HFFc6 (cell line): ENCODE measurements at places on chromosomes 11 and 22.

DNA sequence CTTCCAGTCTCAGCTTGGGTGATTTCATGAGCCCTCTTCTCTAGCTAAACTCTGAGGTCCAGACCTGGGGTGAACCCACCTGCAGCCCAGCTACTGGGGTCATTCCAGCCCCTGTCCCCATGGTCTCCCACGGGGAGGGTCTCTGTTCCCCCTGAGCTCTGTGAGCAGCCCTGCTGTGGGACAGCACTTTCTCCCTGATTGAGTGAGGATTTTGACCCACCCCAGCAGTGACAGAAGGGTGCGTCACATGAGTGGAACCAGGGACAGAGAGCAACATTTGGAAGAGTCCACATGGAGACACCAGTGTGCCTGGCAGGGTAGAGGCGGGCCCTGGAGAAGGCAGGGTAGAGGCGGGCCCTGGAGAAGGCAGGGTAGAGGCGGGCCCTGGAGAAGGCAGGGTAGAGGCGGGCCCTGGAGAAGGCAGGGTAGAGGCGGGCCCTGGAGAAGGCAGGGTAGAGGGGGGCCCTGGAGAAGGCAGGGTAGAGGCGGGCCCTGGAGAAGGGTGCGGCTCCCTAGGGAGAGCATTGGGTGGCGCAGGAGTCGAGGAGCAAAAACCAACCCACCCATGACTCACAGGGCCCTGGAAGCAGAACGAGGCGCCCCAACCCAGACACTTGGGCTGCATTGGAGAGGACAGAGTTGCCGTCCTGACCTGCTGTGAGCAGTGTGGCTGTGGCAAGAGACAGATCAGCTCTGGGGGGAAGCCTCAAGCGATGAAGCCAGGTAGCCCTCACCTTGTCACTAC lies 227.7 kb upstream of the B3GAT1 start:
- DNase-seq = no peak

DNA sequence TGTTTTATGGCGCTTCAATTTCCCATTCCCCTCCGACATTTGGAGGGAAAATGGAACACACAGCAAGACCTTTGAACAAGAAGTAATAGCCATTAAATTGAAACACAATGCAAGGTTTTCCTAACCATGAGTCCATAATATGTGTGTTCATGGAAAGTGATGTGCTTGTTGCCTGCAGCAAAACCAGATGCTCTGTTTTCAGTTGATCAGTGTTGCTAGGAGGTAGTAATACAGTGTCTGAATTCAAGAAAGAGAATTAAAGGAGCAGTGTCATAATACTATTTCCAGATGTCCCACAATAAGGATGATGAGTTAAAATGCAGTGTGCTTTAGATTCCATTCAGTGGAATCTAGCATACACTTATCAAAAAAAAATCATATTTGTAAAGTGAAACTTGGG lies 637.4 kb upstream of the API5 start:
- DNase-seq = no peak

- DNase-seq = no peak
Observed at GRCh38 chr11:85133636-85134035, 493.5 kb downstream of the DLG2 start.

DNA sequence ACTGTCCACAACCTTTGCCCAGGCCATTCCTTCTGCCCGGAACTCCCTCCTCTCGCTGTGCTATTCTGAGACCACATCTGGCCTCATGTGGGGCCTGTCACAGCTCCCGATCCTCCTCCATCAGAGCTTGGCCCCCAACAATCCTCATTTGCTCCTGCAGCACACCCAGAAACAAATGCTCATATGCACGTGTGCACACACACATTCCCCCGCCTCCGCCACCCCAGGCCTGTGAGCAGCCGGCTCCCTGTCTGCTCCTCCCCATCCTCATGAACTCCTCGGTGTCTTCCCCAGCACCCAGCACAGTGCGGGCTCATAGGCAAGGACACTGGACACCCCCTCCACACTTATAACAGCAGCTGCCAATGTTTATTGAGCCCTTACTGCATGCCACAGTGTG lies 29.7 kb upstream of the PICK1 start:
- no peak for DNase-seq

GRCh38 chr22:41664490-41664889 lies 24.2 kb downstream of the SNU13 start:
- no peak for DNase-seq

- DNase-seq = peak; percentile 39
Observed at GRCh38 chr22:49825944-49826602, 1.6 kb downstream of the BRD1 start.

- DNase-seq = no peak
Observed at GRCh38 chr22:43427296-43428004, 15.6 kb downstream of the MPPED1 start.

GRCh38 chr22:27057717-27058116 lies 400.3 kb downstream of the MIAT start:
- no peak for DNase-seq

DNA sequence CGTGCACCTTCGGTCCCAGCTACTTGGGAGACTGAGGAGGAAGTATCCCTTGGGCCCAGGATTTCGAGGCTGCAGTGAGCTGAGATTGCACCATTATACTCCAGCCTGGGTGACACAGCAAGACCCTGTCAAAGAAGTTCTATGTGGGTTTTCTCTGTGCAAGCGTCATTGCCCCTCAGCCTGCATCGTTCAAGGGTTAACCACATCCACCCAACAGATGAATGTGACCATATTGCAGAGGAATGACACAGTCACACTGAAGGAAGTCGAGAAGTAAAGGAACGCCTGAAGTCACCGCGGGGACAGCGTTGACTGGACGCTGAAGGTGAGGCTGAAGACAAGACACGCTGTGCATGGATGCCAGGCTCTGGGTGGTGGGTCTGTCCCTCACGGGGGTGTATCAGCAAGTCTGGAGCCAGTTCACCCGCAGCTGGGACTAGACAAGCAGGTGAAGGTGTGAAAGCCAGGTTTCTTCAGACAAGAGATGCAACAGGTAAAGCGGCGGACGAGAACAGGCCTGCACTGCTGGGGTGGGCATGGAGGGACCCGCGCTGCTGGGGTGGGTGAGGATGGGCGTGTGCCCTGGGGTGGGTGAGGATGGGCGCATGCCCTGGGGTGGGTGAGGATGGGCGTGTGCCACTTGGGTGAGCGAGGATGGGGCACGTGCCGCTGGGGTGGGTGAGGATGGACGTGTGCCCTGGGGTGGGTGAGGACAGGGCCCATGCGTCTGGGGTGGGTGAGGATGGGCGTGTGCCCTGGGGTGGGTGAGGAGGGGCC lies 36.5 kb upstream of the TOLLIP start:
- no peak for DNase-seq

DNA sequence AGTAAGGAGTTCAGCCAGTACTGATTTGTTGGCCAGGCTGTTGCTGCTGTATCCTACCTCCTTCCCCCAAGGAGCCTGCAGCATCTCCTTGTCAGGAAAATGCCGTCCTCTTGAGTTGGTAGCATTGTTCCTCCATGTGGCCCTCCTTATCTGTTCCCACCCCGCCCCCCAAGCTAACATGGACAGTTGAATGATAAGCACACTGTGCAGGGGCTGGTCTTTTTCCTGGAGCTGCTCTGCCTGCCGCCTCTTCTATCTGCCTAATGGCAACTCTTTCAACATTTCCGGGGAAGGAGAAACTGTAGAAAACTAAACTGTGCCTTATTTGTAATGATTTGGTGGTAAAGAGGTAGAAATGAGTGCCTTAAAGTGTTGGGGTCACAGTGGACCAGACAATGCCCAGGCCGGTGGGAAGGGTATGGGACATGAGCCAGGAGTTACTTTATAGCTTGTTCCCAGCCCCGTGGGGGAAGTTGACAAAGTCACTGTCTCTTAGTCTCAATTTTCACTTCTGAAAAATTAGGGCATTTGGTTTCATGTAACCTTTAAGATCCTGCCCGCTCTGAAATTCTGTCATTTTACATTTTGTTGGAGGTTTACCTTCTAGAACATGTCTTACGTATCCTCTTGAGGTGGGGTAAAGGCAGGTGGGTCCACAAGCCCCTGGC lies 4.5 kb downstream of the FAM118A start:
- no peak for DNase-seq

DNA sequence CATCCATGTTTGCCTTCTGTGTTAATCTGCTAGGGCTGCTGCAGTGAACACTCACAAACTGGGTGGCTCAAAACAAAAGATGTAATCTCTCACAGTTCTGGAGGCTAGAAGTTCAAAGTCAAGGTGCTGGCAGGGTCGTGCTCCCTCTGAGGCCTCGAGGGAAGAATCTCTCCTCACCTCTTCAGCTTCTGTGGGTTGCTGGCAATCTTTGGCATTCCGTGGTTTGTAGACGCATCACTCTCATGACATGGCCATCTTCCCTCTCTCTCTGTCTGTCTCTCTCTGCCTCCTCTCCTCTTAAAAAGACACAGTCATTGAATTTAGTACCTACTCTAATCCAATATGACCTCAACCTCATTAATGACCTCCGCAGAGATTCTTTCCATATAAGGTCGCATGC lies 78.8 kb downstream of the TSPAN18 start:
- peak; percentile 4 for DNase-seq

DNA sequence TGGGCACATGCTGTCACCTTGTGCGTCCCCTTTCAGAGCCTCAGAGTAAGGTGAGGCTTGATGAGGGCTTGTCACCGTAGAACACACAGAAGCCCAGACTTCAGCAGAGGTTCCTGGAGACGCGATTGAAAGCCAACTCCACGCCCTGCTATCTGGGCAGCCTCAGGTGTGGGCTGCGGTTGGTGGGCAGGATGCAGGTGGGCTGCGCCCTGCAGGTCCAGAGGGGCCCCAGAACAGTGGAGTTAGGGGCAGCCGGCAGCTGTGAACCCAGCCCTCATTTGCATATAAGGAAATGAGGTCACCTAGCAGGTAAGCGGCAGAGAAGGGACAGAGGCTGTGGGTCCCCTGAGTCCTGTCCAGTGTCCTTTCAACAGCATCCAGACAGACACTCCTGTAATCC lies 15.4 kb downstream of the PHLDA2 start:
- no peak for DNase-seq

GRCh38 chr11:16935518-16936302 lies 78.5 kb downstream of the PLEKHA7 start:
- DNase-seq = peak; percentile 15

GRCh38 chr11:110077831-110078325 lies 15.3 kb upstream of the ZC3H12C start:
- peak; percentile 75 for DNase-seq

GRCh38 chr11:69699213-69699612 lies 4.6 kb downstream of the FGF19 start:
- DNase-seq = no peak
